ENCODE measurements at places on chromosomes 3 and 15. TPM values are rescaled to one million over a fixed set of nuclear protein-coding genes. Genes with fewer than 3 reads are reported as not detected.

The NANOGP8 gene
- not detected for total RNA-seq

The ZBTB47 gene
- 3.0 TPM for total RNA-seq

The CHRNB4 gene
- not detected for total RNA-seq

- H3K4me3 ChIP-seq = no peak overlapping the region
- peaks cover 47% of the 10 kb centered on the region for H3K36me3 ChIP-seq
- H3K27ac ChIP-seq = no peak overlapping the region
- no peaks in the 10 kb centered on the region for H3K27me3 ChIP-seq
- no peaks in the 10 kb centered on the region for H3K4me1 ChIP-seq
Observed at GRCh38 chr15:40992241-40992741, 39.0 kb downstream of the CHAC1 start.

DNA sequence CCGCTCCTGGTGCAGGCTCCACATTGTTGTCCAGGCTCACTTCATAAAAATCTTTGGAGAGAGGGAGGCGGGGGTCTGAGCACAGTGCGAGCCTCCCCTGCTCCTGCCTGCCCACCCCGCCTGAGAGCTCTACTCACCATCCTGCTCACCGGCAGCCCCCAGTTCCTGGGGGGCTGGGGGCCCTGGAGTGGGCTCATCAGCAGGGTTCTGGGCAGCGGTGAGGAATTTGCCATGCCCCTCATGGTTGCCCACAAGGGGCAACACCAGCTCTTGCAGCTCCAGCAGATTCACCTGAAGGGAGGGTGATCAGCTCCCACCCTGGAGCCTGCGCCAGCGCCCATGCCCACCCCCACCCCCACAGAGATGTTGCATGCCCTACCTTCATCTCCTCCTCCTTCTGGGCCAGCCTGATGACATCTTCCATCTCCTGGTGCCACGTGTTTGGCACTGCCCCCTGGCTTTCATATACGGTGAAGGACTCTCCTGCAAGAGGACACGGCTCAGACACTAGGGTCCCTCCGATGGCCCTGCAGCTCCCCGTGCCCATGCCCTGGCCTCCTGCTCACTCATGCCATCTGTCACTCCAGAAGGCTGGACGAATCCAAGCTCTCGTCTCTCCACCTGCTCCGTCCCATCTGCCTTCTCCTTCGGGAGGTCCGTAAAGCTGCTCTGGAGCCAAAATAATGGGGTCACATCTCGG is 162.1 kb downstream of the TBC1D2B start:
- no peaks in the 10 kb centered on the region for H3K36me3 ChIP-seq
- no peaks in the 10 kb centered on the region for H3K27me3 ChIP-seq
- no peak overlapping the region for H3K27ac ChIP-seq
- H3K4me3 ChIP-seq = no peak overlapping the region

- DNase-seq = no peak
- H3K36me3 ChIP-seq = no peaks in the 10 kb centered on the region
- no peaks in the 10 kb centered on the region for H3K27me3 ChIP-seq
- no peak overlapping the region for H3K27ac ChIP-seq
Observed at GRCh38 chr3:53716998-53717397, 129.2 kb downstream of the CHDH start.

DNA sequence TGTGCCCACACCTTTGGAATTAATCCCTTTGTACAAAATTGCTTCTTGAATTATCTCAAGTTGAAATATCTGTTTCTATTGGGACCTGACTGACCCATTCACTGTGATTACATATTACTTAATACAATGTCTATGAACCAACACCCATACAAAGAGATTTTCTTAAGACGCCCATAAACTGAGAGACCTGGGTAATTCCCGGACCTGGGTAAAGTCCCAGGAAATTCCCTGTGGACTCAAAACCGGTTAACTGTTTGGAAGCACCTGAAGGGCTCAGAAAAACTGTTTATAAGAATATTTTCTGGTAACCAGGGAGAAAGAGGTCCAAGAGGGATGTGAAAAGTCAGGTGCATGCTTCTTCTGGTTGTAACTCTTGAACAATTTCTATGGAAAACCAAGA is 314.0 kb upstream of the WNT5A start:
- H3K27ac ChIP-seq = no peak overlapping the region
- H3K27me3 ChIP-seq = no peaks in the 10 kb centered on the region
- no peak for DNase-seq
- no peak overlapping the region for H3K4me3 ChIP-seq
- no peaks in the 10 kb centered on the region for H3K4me1 ChIP-seq
- no peaks in the 10 kb centered on the region for H3K36me3 ChIP-seq

GRCh38 chr3:48440590-48440958 is 517 bp downstream of the TMA7 start:
- peaks cover 35% of the 10 kb centered on the region for H3K4me1 ChIP-seq
- H3K27ac ChIP-seq = peak overlapping the region; percentile 91
- peaks cover 19% of the 10 kb centered on the region for H3K36me3 ChIP-seq
- H3K27me3 ChIP-seq = no peaks in the 10 kb centered on the region
- H3K4me3 ChIP-seq = peak overlapping the region; percentile 82

GRCh38 chr3:77040216-77040615 is 317 bp downstream of the ROBO2 start:
- H3K4me1 ChIP-seq = no peaks in the 10 kb centered on the region
- H3K4me3 ChIP-seq = no peak overlapping the region
- H3K36me3 ChIP-seq = no peaks in the 10 kb centered on the region
- no peak overlapping the region for H3K27ac ChIP-seq

DNA sequence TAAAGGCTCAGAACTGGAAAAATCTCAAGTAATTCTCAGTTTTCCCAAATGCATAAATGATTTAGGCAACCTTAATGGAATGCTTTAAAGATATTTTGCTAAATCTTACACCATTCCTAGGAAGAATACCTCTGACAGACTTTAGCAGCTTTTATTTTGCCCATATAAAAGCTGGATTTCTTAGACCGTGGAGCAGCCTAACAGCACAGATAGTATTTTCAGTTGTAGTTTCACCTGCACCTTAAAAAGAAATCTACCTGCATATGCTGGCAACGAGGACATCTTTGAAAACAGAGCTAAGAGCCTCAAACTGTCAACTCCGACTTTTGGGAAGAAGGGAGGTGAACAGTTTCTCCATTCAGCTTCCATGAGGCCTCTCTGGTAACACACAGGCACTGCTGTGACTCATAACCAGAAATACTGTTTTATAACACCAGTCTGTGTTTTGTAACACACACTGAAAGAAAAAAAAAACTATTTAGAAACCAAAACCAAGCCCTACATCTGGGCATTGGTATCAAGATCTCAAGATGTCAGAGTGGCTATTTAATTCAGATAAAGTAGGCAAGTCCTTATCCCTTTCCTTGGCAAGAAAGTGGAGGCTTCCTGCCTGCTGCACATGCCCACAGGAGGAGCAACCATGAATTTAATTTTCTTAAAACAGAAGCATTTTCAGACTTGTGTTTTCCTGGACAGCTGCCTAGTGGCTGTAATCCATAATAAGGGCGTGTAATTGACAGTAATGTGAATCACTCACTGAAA is 181.5 kb upstream of the ICE2 start:
- no peak overlapping the region for H3K27ac ChIP-seq
- DNase-seq = no peak
- no peaks in the 10 kb centered on the region for H3K36me3 ChIP-seq
- no peak overlapping the region for H3K4me3 ChIP-seq
- H3K4me1 ChIP-seq = peaks cover 6% of the 10 kb centered on the region

DNA sequence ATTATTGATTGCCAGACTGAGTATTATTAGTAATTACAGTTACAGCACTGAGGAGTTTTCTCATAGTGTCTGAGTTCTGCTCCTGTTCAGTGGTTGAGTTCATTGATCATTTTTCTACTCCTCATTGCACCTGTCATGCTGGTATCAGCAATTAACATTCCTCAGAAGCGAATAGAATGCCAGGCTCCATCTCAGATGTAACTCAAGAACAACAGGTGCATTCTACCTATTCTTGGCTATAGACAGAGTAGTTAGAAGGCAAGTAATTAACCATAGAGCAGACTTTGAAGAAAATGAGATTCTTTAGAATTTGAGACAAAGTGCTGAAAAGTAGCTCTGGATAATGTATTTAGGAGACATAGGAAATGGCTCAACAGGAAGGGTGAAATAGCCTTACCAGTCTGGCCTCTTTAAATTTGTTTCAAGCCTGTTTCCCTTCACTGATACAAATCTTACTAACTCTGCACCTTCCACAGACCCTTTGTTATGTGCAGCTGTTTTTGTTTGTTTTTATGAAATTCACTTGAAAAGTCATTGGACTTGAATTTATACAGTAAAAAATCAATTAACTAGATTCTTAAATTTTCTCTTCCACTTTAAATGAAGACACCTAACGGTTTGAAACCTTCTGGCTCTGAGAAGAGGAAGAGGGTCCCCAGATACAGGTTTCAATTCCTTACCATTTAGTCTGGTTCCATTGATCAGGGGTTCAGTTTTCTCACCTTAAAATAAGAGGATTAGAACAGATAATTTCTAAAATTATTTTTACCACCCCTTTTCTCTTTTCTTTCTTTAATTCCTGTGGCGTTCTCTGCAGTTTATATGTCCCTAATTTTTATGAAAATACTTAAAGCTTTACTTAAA is 109.6 kb downstream of the FNDC3B start:
- H3K27ac ChIP-seq = peak overlapping the region; percentile 4
- H3K36me3 ChIP-seq = no peaks in the 10 kb centered on the region
- DNase-seq = no peak
- H3K4me1 ChIP-seq = peaks cover 46% of the 10 kb centered on the region
- H3K4me3 ChIP-seq = no peak overlapping the region

DNA sequence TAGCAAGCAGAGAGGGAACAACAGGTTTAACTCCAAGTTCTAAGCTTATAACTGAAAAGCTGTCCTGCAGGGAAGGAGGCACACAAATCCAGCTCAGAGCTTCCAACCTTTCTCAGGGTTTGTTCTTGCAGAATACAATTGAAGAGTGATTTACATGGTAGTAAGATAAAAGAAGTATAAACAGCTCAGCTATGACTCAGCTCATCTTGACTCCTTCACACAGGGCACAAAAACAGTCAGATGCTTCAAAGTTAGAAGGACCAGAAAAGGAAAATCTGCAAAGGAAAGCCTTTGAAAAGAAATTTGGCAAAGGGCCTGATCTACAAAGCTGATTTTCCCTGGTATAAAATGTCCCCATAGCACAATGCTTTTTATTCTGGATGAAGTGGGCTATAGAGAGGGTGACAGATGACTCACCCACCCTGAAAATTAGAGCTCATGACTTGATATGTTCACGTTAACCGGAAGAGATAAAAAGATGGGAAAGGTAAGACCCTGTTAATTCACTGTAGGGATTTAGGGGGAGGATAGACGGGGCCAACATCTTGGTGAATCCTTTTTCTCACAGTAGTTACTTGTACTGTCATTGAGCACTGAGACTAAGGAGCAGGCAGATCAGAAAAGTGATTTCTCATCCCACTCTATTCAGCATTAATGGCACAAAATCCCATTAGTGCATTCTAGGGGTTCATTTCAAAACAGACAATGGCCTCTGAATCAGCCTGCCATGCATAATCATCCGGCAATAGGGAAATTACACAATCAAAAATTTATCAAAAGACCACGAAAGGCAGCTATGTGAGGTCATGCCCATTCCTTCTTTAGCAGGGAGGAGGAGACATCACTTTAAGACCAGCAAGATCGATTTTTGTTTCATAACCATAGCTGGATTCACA is 143.5 kb downstream of the GAP43 start:
- no peaks in the 10 kb centered on the region for H3K4me1 ChIP-seq
- DNase-seq = no peak
- no peak overlapping the region for H3K27ac ChIP-seq
- no peaks in the 10 kb centered on the region for H3K36me3 ChIP-seq
- no peaks in the 10 kb centered on the region for H3K27me3 ChIP-seq

GRCh38 chr3:56144805-56145204 is 323.5 kb downstream of the ERC2 start:
- H3K27me3 ChIP-seq = no peaks in the 10 kb centered on the region
- no peak for DNase-seq
- H3K4me1 ChIP-seq = no peaks in the 10 kb centered on the region
- H3K36me3 ChIP-seq = no peaks in the 10 kb centered on the region
- H3K27ac ChIP-seq = no peak overlapping the region

DNA sequence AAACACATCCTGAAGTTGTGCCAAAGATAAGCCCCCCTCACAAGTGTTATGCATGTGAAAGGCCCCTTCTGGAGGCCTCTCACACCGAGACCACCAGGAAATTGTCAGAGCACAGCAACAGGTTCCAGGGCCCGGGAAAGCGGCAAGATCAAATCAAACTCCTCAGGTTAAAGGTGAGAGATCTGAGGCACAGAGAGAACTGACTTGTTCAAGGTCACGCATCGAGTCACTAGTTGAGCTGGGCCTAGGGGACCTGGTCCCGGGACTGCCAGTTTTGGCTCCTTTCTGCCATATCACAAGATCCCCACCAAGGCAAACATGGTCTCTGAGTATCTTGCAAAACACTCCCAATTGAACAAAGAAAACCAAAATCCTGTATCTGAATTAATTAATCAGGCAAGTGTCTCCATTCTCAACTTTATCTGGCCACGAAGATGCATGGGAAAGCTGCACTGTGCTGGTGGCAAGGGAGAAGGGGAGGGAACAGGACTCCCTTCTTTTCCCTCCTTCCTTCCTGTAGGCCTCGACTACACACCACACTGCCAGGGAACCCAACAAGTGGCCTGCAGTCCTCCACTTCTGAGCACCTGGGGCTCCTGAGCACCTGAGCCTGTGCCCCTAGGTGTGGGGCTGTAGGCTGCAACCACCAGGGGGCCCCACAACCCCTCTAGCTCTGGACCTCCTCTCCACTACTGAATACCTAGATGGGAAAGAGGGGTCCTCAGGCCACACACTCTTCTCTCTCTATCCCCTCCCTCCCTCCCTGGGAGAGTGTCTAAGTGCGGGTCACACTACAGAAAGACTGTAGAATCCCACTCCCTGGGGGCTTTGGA is 37.3 kb downstream of the ANP32A start:
- no peaks in the 10 kb centered on the region for H3K27me3 ChIP-seq
- peaks cover 51% of the 10 kb centered on the region for H3K4me1 ChIP-seq
- peaks cover 47% of the 10 kb centered on the region for H3K36me3 ChIP-seq
- peak; percentile 53 for DNase-seq

DNA sequence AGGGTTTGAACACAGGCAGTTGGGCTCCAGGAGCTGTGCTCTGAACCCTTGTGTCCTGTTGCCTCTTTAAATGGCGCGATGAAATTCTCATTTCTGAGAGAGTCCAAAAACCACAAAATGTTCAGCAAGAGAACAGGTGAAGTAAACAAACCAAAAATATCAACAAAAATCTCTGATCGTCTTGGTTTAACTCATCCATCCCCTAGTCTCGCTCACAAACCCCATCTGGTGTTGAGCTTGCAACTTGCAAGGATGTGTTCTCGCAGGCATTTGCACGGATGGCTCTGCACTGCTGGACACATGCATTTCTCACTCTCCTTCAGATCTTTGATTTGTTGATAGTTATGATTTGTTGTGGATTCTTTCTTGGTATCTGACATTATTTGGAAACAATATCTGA is 31.1 kb downstream of the FAH start:
- H3K27me3 ChIP-seq = no peaks in the 10 kb centered on the region
- H3K36me3 ChIP-seq = no peaks in the 10 kb centered on the region
- no peak overlapping the region for H3K27ac ChIP-seq

- peak overlapping the region; percentile 4 for H3K27ac ChIP-seq
- H3K36me3 ChIP-seq = no peaks in the 10 kb centered on the region
- H3K4me1 ChIP-seq = peaks cover 78% of the 10 kb centered on the region
- H3K4me3 ChIP-seq = no peak overlapping the region
- no peaks in the 10 kb centered on the region for H3K27me3 ChIP-seq
- DNase-seq = no peak
Observed at GRCh38 chr3:4752201-4753072, 226.8 kb upstream of the BHLHE40 start.
